ENCODE measurements at places on chromosomes 11 and 22.

- DNase-seq, result no peak
These were observed 12.2 kb downstream of the PARVG start for GRCh38 chr22:44192816-44193534.

GRCh38 chr11:93573184-93573583 lies 30.0 kb upstream of the SMCO4 start:
- DNase-seq, result no peak

GRCh38 chr11:11373934-11374333 lies 20.9 kb upstream of the CSNK2A3 start:
- no peak for DNase-seq

DNA sequence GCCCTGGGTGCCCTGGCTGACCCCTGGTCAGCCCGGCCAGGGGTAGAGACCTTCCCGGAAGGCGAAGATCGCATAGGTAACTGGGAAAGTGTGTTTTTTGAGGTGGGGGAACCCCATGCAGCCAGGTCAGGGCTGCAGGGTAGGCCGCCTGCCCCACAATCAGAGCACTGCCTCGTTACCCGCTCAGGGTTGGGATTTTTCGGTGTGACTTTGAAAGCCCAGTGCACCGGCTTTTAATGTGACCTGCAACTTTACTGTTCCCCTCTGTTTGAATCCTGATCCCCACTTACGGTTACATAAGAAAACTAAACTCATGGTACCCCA lies 239.2 kb upstream of the PLET1 start:
- DNase-seq, result no peak

DNA sequence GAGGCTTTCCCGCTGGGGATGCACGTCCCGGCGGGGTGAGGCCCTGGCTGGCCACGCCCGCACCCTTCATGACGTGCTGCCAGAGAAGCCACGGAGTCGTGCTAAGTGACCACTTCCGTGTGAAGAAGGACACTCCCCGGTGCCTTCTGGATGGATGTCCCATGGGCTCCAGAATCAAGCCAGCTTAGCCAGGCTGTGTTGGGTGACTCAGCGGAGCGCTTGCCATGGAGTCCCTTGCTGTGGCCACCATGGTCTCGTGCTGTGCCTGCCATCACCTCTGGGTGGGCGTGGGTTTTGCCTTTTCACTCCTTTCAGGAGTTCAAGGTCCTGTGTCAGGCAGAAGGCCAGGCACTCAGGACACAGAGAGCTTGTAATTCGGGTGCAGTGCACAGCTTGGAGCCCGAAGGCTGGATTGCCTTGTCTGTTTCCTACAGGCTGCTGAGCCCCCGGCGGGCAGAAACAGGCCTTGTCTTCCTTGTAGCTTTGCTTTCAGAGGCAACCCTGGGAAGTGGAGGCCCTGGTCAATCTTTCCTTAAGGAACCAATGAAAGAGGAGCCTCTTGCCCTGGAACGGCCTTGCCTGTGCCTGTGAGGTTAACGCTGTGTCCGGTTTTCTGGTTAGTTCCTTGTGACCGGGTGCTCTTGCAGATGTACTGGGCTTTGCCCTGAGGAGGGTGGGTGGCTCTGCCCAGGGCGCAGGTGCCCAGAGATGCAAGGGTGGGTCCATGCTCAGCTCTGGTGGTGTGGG lies 268.6 kb downstream of the TBC1D22A start:
- no peak for DNase-seq

DNA sequence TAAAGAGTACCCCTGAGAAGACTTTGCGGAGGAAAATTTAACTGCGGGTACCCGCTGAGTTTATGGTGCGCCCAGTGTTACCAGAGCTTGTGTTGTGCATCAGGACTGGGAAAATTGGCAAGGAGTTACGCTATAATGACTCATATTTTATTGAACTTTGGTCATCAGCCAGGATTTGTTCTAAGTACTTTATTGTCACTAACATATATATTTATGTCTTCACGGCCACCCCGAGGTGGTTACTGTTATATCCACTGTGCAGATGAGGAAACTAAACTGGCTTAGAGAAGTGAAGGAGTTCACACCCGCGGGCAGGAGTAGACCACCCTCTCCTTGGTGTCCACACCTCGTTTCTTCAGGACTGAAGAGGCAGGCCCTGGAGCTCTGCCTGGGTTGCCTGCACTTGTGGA lies 667 bp downstream of the ACCS start:
- DNase-seq, result no peak

DNA sequence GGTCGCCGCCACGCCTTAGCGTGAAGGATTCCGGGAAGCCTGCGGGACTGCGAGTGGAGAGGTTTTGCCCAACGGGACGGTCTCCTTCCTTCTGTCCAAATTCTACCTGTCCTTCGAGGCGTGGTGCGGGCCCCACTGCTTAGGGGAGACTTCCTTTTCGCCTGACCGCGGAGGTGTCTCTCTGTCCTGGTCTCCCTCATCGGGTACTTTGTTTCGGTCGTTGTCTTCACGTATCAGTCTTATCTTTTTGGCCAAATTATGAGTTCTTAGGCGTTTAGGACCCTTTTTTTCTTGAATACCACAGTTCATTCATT lies 388 bp downstream of the HINFP start:
- no peak for DNase-seq
